HCEC 1CT (cell line): ENCODE measurements at places on chromosomes 1 and 21.

DNA sequence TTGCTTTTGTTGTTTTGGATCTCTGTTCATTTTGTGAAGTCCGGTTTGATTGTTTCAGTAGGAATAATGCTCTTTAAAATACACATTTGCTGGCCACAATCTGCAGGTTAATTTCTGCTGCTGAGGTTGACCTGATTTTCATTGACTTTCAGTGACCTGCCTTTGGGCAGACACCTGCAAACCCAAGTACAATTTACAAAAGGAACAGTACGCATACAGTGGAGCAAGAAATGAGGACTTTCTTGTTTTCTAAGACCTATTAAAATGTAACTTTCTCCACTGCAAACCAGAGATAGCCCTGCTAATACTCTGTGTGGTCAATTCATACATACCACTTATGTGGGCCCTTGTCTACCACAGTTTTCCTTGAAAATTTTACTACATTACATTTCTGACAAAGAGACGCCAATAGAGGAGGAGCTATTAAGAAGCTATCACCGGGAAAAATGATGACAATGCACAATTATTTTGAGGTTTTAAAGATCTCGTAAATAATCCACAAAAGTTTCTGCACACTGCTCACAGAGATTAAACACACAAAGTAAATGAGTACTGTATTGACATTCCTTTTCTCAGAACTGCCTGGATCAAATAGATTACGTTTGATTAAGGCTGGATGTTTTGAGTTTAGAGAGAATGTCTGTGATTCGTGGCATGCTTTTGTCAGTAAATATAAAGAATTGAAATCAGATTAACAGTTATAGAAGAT lies 141.9 kb downstream of the SDCCAG8 start:
- DNase-seq: no peak

GRCh38 chr1:232468249-232468648 lies 161.7 kb downstream of the SIPA1L2 start:
- DNase-seq: no peak

- no peak for DNase-seq
Observed at GRCh38 chr1:43659212-43660166, 9.5 kb downstream of the KDM4A start.

GRCh38 chr1:203451836-203452784 lies 23.5 kb upstream of the PRELP start:
- DNase-seq: no peak

DNA sequence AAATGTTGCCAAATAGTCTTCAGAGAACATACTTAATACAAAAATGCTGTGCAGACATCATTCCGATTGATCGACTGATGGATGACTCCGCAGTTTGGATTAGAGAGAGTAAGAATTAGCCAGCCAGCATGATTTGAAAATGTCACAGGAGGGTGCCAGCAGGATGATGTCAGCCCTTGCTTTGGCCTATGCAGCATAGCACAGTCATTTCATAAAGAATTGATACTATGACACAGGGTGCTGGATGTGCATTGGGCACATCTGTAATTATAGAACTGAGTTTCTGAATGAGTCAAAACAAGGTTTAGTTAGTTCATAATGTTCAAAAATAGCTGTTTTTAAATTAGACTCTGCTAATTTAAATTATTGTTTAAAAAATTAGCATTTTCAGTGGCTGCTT lies 21.6 kb upstream of the TRAF5 start:
- DNase-seq: peak; percentile 55

- DNase-seq: no peak
Observed at GRCh38 chr1:64923294-64923718, 43.0 kb downstream of the JAK1 start.

GRCh38 chr1:237789619-237790018 lies 101.1 kb downstream of the ZP4 start:
- no peak for DNase-seq

- no peak for DNase-seq
Observed at GRCh38 chr1:66539491-66539890, 5.5 kb downstream of the SGIP1 start.

DNA sequence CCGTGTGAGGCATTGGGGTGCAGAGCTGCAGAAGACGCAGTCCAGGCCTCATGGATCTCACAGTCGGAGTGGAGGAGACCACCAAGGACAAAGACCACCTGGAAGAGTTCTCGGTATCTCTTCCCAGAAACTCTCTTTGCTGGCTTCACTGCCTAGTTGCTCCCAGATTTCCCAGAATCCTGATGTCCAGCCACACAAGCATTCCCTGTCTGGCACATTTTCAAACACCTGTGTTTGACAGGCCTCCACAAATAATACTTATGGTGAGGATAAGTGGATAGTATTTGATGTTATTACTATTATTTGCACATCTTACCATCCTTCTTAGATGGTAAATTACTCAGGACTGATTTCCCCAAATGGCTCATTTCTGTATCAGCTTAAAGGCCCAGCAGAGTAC lies 27.7 kb upstream of the KANK4 start:
- DNase-seq: no peak

GRCh38 chr1:19623523-19623922 lies 20.6 kb upstream of the NBL1 start:
- DNase-seq: no peak

GRCh38 chr1:23123528-23123927 lies 45.1 kb downstream of the LUZP1 start:
- no peak for DNase-seq

- DNase-seq: peak; percentile 24
Observed at GRCh38 chr21:27649762-27650161, 682.9 kb upstream of the ADAMTS5 start.

- no peak for DNase-seq
Observed at GRCh38 chr1:5955479-5955977, 36.7 kb downstream of the NPHP4 start.

GRCh38 chr1:90295534-90295933 lies 300.6 kb downstream of the ZNF326 start:
- no peak for DNase-seq

DNA sequence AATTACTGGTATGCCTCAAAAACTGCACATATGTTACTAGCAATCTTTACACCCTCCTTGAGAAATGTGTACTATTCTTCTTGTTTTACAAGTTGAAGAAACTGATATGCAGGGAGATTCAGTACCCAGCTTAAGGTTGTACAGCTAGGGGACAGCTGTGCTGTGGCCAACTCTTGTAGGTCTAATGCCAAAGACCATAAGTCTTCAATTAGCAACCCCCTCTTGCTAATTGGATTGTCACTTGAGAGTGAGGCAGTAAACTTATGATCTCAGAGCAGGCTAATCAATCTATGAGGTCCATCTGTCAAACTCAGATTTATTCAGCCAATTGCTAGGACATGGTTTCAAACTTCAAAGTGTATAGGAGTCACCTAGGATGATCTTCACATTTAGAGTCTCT lies 492.0 kb upstream of the USP24 start:
- DNase-seq: no peak

DNA sequence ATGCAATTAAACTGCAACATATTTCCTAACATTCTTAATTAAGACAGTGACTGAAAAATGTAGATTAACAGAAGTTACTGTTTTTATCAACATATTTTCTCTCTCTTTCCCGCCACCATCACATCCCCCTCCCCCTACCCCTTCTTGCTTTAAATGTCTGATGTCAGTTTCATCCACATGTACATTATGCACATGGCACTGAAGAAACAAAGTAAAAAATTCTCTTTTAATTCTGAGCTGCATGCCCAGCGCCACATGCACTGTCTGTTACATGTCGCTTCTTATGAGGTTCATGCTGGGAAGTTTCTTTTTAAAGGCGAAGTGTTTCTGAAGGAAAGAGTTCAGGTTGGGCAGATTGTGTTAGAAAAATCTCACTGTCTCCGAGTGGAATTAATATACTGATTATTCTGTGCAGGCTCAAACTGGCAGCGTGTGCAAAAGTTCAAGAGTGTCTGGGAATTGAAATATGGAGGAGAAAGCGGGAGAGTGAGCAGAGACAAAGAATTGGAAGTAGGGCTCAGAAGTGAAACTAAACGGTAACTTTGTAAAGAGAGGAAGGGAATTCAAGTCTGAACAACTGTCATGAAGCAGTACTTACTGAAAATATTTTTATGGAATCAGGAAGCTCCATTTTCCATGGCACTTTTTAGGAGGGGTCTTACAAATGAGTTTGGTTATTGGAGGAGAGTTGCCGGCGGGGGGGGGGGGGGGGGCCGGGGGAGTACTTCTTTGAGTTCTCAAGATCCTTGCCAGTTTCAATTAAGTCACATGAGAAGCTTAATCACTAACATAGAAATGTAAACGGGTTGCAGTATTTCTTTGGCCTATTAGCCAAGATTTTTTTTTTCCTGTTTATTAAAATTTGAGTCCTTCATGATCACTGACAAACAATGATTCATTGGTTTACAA lies 217.6 kb downstream of the SDCCAG8 start:
- DNase-seq: peak; percentile 11

DNA sequence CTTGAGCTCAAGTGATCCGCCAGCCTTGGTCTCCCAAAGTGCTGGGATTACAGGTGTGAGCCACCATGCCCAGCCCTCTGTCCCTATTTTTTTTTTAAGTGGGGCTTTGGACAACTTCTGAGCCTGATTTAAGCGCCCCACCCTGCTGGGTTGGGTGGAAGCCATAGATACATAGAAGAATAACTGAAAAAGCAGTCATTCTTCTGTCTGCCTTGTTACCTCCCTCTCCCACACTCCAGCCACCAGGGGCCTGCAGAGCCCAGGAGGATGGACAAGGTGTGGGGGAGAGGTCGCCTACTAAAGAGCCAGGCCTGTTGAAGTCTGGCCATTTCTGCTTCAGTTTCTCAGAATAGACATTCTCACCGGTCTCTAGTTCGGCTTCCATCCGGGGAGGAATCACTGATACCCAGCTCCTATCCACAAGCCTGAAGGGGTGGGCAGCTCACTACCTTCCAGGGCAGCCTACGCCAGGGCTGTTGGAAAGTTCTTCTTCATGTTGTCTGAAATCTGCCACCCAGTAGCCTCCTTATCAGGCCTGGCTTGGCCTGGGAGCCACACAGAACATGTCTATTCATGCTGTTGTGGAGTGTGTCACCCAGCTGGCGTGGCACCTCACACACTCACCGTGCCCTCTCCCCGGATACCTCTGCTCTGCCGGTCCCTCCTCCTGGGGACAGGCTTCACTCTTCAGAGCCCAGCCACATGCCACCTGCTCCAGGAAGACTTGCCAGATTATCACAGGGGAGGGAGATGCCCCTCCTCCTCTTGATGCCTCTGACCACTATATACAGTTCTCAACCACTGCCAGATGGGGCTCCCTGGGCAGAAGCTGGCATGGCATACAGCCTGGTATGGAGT lies 27.7 kb downstream of the KNCN start:
- no peak for DNase-seq

- no peak for DNase-seq
Observed at GRCh38 chr1:112517231-112517630, 8.5 kb downstream of the WNT2B start.

- DNase-seq: peak; percentile 45
Observed at GRCh38 chr1:214213136-214213535, 67.8 kb upstream of the SMYD2 start.

DNA sequence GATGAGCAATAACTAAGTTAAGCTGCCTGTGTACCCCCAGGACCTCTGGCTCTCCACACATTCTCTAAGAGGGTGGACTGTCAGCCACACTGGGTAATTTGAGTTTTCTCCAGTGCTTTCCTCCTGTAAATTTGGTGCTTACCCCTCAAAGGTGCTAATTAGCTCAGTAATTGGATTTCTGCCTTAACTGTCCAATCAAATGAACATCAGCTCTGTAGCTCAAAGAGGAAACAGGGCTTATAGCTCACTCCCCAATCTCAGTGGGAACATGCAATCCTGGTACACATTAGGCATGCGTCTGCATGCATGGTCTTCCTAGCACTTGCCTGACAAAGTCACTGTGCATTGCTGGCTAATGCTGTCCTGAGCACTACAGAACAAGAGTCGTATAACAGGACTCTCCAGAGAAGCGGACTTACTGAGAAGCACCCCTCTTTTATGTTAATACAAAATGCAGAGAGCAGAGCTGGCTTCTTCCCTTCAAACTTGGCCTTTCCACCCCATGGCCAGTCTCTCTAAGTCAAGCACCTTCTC lies 110.1 kb downstream of the NTPCR start:
- no peak for DNase-seq

- DNase-seq: no peak
Observed at GRCh38 chr1:226443033-226443432, 35.1 kb upstream of the PARP1 start.

DNA sequence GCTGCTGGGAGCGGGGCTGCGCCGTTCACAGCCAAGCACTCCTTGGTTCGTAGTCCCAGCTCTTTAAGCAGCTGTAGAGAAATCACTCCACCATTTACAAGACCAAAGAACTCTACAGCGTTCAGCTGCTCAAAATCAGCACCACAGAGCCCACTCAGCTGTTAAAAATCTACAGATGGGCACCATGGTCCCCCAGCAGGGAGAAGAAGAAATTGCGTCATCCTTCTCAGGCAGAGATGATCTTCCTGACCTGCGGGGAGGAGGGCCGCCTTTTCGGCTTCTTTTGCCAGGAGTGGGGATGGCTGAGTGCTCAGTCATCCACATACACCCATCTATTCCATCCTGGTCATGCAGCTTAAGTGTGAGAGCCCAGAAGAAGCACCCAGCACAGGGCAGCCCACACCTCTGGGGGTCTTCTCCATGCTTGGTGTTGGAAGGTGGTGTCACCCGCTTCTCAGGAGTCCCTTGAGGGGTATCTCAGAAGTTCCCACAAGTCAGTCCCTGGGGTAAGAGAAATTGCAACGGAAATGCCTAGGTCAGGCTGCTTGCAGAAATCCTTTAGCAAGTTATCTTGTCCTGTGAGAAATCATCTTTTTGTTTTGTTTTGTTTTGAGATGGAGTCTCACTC lies 163.8 kb downstream of the NPHP4 start:
- DNase-seq: no peak

DNA sequence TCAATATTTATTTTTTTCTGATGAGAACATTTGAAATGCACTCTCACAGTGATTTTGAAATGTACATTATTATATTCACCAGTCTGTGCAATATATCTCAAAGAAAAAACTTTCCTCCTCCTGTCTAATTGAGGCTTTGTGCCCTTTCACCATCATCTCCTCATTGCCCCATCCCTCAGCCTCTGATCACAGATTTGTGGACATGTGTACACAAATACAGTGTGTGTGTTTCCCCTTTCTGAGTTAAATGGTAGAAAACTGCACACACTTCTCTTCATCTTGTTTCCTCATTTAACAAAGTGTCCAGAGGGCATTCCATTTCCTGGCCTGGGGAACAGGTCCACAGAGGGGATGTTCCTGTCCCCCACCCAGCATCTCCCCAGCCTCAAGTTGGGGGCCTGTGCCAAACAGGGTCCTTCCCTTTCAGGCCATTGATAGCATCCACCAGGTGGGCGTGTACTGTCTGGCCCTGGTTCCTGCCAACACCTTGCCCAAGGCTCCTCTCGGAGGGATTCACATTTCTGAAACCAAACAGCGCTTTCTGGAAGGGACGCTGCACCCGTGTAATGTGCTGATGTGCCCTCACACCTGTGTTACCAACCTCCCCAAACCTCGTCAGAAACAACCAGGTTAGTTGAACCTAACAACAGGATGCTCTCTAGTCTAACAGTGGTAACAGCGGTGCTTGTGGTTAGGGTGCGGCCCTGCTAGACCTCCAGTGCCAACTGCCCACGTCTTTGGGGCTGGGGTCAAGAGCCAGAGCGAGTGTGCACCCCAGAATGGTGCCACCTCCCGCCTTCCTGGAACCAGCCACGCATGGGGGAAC lies 54.6 kb downstream of the S100B start:
- no peak for DNase-seq

GRCh38 chr1:150765296-150765976 lies at the start of gene CTSS:
Gene CTSS (minus strand): TSS chr1:150765778. CDS start chr1:150764763, 1,015 bp downstream.
- peak; percentile 30 for DNase-seq

- no peak for DNase-seq
Observed at GRCh38 chr1:59315529-59316463, 18.9 kb downstream of the FGGY start.

GRCh38 chr1:40032240-40032891 lies 8.2 kb upstream of the CAP1 start:
- DNase-seq: peak; percentile 58
